ENCODE measurements at places on chromosomes 3 and 15. TPM values are rescaled to one million over a fixed set of nuclear protein-coding genes. Genes with fewer than 3 reads are reported as not detected.

Gene LINGO1
- total RNA-seq, result not detected

Gene SMC4
- 164 TPM for total RNA-seq

Gene MEX3B
- 0.33 TPM for total RNA-seq

Gene GP5
- 0.80 TPM for total RNA-seq

Gene MAGEL2
- total RNA-seq, result not detected

Gene DAPK2
- total RNA-seq, result 0.60 TPM

Gene C3orf80
- total RNA-seq, result not detected

Gene SLC22A14
- not detected for total RNA-seq

DNA sequence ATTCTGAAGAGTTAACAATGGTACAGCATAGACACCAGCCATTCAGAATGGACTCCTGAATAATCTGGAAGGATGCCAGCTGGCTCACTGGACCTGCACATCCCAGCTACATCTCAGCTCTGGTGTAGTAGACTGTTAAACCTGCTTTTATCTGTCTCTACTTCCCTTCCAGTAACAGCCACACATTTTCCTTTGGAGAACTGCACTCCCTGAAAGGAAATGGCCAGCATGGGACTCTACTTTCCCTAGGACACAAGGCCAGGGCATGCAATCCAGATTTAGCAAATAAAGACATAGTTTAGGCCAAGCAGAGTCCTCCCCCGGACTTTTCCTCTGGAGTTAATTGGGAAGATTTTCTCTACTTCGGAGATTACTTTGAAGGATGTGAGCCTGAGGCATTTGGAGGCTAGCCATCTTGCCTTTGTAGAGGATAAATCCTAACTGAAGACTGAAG, 82.7 kb upstream of the TCF12 start:
- peaks cover 5% of the 10 kb centered on the region for H3K4me1 ChIP-seq
- H3K27me3 ChIP-seq, result no peaks in the 10 kb centered on the region
- no peak overlapping the region for H3K4me3 ChIP-seq
- no peaks in the 10 kb centered on the region for H3K36me3 ChIP-seq
- no peak for DNase-seq

DNA sequence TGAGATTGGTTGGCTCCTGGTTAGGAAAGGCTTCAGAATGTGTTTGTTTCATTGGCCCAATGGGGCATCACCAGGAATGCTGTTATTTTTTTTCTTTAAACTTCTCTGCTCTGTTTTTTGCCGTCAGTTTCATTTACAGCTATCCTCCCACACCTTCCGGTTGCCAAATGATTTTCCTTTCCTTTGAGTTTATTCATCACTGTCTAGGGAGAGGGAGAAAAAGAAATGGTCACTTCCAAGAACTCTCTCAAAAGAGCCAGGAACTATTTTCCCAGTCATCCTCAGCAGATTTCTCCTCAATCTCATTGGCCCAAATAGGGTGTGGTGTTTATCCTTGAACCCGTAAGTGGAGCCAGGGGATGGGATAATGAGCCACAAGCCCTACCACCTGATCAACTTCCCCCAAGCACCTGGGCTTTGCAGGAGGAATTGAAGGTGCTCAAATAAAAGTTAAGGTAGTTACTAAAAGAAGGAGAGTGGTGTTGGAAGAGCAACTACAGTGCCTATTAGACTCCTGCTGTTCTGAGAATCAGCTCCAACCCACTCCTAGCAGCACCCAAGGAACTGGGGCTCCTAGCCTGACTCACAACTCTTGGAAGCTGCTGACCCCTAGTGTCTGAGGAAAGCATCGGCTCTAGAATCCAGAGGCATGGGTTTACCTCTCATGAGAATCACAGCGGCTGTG, 183.8 kb upstream of the IL12A start:
- no peaks in the 10 kb centered on the region for H3K36me3 ChIP-seq
- H3K4me3 ChIP-seq, result no peak overlapping the region
- no peaks in the 10 kb centered on the region for H3K4me1 ChIP-seq
- H3K27ac ChIP-seq, result no peak overlapping the region
- peaks cover 6% of the 10 kb centered on the region for H3K27me3 ChIP-seq

GRCh38 chr3:11661052-11661656, 17.4 kb upstream of the VGLL4 start:
- H3K4me1 ChIP-seq, result no peaks in the 10 kb centered on the region
- no peak overlapping the region for H3K27ac ChIP-seq
- H3K4me3 ChIP-seq, result no peak overlapping the region
- H3K36me3 ChIP-seq, result no peaks in the 10 kb centered on the region
- DNase-seq, result no peak

GRCh38 chr15:40739047-40739446, 16.0 kb downstream of the RMDN3 start:
- no peaks in the 10 kb centered on the region for H3K27me3 ChIP-seq
- DNase-seq, result no peak
- no peak overlapping the region for H3K4me3 ChIP-seq
- peaks cover 10% of the 10 kb centered on the region for H3K4me1 ChIP-seq
- H3K36me3 ChIP-seq, result peaks cover 14% of the 10 kb centered on the region
- H3K27ac ChIP-seq, result no peak overlapping the region

DNA sequence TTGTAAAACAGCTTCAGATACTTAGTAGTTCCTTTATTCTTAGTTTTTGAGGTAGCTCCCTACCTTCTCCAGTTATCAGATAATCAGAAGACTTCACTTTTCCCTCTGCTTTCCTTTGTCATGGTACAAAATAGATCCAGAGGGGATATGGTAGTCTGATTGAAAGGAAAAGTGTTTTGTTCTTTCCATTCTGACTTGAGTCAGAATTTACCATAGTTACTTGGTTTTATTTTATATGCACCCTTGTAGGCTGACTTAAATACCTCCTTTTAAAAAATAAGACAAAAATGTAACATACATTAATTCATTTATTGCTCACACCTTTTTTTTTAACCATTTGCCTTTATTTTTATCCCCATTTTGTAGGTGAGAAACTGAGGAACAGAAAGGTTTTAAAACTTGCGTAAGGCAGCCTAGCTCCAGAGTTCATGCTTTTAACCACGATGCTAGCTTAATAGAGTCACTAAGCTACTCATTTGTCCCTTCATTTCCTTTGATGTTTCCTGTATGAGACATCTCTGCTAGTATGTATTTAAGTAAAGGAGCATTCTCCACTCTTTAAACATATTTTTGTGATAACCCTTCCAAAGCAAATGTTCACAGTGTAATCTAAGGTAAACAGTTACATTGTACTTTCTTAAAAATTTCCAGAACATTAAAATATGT, 187.5 kb downstream of the KLHL25 start:
- H3K36me3 ChIP-seq, result peaks cover 29% of the 10 kb centered on the region
- H3K4me3 ChIP-seq, result no peak overlapping the region
- H3K27ac ChIP-seq, result peak overlapping the region; percentile 60
- H3K4me1 ChIP-seq, result peaks cover 22% of the 10 kb centered on the region

- no peak overlapping the region for H3K4me3 ChIP-seq
- DNase-seq, result no peak
- H3K27ac ChIP-seq, result no peak overlapping the region
- no peaks in the 10 kb centered on the region for H3K4me1 ChIP-seq
Measured at GRCh38 chr3:134298249-134298648, 47.6 kb upstream of the RYK start.

- no peaks in the 10 kb centered on the region for H3K4me1 ChIP-seq
- no peaks in the 10 kb centered on the region for H3K27me3 ChIP-seq
- H3K4me3 ChIP-seq, result no peak overlapping the region
- DNase-seq, result no peak
- H3K27ac ChIP-seq, result no peak overlapping the region
Measured at GRCh38 chr3:65829228-65829627, 209.5 kb downstream of the MAGI1 start.

- no peak for DNase-seq
- H3K36me3 ChIP-seq, result no peaks in the 10 kb centered on the region
- H3K4me1 ChIP-seq, result no peaks in the 10 kb centered on the region
- no peak overlapping the region for H3K27ac ChIP-seq
- H3K4me3 ChIP-seq, result no peak overlapping the region
Measured at GRCh38 chr15:32908135-32908801, 190.5 kb downstream of the GREM1 start.

- peaks cover 4% of the 10 kb centered on the region for H3K4me1 ChIP-seq
- no peak for DNase-seq
- no peaks in the 10 kb centered on the region for H3K36me3 ChIP-seq
- H3K27me3 ChIP-seq, result peaks cover 7% of the 10 kb centered on the region
Measured at GRCh38 chr15:89041507-89041906, 46.7 kb upstream of the ABHD2 start.
